ENCODE measurements at places on chromosomes 1 and 21.

DNA sequence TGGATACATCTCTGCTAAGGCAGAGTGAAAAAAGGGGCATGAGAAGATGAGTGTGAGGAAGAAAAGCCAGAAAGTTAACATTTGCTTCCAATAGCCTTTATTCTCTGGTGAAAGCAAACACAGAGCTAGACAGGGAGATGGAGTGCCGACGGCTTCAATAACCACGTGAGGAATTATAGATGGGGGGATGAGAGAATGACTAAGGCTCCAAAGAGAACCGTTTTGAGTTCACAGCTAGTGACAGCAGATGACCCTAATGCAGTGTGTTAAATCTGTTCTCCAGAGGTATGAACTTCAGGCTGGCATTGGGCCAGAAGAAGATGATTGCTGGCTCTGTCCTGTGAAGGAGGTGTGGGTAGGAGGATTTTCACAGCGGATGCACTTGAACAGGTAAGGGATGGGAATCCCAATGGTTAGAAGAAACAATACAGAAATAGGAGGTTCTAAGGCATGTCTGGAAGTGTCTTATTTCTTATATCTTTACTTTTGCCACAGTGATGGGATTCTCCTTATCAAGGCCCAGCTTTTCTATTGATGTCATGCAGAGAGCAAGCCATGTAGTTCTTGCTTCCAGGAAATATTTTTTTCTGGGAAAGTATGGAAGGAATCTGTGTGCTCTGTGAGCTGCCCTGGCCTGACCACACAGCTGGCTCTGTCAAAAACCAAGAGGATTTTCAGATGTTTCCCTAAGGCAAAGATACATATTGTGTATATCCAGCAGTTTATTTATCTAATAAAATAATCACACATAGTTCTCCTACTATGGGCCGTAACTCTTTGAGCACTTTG, 573.8 kb downstream of the LTN1 start:
- DNase-seq: no peak

DNA sequence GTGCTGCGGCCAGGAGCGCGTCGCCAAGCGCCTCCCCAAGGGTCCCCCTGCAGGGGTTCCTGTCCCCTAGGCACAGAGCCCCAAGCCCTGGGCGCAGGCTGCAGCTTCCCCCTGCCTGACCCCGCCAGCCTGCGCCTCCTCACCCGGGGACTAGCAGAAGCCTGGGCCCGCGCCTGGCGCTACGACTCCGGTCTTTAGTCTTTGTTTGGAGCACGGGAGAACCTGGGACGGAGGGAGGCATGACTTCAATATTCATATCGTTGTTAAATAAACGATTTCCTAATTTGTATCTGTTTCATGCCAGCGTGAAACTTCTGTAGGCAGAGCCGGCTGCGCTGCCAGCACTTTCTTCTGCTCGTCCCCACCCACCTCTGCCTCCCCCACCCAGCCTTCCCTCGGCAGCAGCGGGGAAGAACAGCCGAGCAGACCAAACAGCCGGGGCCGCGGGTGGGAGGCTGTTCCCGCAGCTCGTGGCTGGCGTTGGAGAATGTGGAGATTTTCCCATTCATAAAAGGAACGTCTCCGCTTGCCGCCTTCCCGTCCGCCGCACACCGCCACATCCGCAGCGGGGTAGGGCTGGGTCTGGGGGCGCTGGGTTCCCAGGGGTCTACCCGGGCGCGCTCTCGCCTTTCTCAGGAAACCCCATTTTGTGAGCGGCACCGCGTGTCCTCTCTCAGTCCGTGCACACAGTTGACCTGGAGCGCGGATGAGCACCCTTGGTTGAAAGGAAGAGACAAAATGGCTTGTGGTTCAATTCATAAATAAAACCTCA, 777 bp upstream of the TRIM67 start:
- no peak for DNase-seq

DNA sequence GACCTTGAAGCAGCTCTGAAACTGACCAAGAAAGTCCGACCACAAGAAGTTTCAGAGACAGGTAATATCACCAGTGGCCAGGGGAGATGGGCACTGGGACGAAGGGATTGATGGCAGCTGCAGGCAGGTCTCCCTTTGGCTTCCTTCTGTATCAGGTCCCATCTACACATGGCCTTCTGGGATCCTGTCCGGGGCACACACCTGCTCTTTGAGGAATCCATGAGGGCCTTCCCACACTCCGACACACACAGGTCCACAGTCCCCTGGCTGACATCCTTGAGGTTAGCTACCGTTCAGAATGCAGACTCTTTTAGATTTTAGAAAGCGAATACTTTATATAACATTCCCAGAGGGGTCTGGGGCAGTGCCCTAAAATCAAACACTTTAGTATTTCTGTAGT, 26.5 kb upstream of the TMEM125 start:
- DNase-seq: no peak

DNA sequence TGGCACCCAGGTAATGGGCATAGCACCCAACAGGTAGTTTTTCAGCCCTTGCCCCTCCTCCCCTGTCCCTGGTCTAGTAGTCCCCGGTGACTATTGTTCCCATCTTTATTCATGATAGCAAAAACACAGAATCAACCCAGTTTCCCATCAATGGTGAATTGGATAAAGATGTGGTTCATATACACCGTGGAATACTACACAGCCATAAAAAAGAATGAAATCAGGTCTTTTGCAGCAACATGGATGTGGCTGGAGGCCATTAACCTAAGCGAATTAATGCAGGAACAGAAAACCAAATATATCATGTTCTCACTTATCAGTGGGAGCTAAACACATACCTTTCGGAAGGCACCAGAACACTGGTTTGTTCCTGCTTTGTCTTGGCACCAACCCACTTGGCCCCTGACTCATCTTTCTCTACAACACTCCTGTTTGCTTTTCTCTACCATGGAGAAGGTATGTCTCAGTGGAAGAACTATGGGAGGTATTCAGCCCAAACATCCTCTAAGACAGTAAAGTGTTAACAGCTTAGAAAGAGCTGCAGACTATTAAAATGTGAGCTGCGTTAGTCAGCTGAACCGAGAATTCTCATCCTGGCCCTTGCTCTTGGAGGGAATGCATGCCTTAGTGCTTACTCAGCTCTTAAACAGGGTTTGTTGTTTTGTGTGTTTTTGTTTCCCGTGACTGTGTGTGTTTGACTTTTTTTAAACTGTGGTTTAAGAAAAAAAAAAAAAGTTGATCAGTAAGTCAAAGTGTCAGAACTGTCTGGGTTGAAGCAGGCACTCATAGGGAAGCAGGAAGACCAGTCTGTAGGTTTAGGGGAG, 203.0 kb downstream of the TOMM20 start:
- DNase-seq: no peak

DNA sequence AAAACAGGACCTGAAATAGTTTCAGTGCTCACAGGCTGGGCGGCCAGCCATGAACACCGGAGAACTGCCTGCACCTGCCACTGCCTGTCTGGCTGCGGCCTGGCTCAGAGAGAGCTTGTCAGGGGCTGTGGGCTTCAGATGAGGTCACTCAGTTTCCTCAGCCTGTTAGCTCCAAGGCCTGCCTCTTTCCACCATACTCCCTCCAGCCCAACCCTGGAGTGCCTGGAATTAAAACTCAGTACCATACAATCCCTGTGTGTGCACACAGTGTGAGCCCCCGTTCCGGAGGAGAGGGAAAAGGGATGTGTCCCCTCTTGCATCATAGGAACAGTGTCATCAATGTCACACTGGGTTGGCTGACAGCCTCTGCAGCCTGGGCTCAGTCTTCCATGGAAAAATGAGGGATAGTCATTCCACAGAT, 16.2 kb downstream of the CACNA1S start:
- no peak for DNase-seq

All from stimulated activated CD4-positive, alpha-beta T cell treated with anti-CD3 and anti-CD28 coated beads, TNF-alpha, amount 100 ng/mL, for 48 hours (primary cell).